ENCODE measurements at places on chromosomes 1 and 21.

DNA sequence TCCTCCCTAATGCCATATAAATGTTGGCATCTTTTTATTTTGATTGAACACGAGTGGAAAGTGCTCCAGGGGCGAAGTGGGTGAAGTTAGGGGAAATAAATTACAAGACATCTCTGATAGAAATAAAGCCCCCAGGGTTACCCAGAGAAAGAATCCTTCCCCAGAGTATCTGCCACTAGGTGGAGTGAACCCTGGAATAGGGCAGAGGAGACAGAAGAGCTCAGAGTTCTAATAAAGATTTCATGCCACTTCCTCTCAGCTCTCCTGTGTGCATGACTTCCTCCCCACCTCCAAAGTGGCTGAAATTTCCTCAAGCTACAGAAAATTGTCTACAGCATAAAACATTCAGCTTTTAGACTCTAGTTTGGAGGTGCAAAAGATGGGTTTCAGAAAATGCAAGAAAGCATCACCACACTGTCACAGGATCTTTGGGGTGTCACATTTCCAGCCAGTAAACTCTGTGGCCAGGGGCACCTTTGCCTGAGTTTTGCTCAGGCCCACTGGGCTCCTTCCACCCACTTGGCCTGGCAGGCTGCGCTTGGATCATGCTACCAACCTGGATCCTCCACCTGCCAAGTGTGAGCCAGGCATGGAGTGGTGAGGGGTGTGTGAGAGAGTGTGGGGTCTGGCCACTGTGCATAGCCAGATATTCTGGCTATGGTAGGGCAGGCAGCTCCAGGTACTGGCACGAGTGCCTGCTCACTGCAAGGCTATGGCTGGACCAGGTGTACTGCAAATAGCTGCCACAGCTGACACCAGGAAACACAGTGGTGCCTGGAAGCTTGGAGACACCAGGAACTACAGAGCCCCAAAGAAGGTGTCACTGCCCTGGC lies 208.8 kb upstream of the USP25 start:
- DNase-seq = no peak

DNA sequence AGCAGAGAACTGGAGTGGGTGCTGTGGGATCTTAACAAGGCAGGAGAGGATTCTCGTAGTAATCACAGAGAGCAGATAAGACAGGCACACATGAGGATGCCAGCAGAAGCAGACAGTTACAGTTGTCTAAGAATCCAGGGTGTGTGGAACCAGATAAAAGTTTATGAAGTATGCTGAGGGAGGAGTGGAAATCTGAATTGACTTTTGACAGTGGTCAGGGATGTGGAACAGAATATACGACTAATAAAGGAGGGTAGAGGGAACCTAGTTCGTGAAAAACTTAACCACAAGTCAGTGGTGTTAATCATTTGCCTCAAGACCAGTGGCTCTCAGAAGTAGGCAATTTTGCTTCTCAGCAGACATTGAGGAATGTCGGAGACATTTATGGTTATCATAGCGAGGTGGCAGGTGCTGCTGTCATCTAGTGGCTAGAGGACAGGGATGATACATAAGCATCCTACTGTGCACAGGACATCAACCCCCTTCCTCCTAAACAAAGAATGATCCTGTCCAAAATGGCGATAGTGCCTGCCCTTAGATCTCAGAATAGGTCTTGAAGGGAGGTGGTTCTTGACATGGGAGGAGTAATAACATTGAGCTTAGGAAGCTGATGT lies 3.0 kb downstream of the LRRC8D start:
- no peak for DNase-seq

DNA sequence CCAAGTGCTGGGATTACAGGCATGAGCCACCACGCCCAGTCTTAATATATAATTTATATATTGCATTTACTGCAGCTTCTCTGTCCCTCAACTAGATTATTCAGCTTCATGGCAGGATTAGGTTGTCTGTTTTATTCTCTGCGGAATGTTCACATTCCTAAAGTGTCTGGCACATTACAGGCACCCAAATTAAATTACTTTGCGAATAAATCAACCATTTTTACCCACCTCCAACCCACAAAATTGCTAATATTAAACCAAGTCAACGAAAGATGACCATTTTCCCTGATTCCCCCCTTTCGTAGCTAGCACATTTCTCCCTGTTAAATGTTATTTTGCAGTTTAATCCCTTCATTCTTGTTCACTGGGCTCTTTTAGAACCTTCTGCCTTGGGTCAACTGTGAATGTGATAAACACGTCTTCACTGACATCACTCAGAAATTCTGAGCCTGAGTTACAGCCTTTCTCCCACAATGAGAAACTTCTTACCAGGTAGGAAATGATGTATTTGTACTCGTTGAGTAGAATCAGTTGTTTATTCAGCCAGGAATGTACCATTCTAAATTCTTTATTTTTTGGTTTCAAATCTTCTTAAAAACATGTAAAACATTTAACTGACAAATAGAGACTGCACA lies 35.9 kb downstream of the THAP3 start:
- no peak for DNase-seq

DNA sequence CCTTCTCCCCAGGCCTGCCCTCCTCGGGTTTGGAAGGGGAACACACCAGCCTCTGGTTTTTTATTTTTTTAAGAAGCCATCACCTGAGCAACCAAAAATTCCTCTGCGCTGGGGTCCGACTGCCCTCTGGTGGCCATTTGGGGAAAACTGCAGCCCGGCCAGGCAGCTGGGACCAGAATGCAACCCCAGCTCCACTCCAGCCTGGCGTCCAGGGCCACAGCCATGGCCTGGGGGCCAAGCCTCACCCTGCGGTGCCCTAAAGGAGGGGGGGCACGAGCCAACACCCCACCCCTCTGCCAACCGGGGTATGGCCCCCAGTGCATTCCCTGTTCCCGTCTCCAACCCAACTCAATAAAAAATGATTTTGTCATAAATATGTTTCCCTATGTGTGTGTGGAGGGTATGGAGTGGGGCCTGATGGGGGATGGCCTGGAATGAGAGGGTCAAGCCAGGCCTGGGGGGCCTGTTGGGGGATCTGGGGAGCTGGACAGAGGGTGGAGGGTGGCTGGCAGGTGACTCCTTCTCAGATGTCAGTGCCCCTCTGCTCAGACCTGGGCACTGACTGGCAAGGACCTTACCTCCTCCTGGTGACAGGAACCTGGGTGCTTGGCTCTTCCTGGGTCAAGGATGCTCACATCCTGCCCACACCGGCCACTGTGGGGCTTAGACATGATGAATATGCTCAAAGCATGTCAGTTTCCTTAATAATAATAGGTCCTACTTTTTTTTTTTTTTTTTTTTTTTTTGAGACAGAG lies 3.2 kb downstream of the GPR3 start:
- no peak for DNase-seq

DNA sequence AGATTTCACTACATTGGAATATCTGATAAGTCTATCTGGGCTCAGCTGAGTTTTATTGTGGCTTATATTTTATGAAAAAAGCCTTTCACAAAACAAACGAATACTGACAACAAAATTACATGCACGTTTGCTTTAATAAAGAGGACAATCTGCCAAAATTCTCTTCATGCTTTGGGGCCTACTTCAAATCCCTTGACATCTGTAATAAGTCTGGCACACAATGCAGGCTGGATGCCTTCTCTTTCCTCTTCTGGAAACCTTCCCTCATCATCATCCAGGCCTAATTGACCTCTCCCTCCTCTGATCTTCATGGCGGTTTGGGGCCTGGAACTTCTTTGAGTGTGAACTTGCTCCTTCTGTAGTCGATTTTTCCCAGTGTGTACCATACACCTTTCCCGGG lies 70.3 kb downstream of the MAP10 start:
- DNase-seq = no peak

DNA sequence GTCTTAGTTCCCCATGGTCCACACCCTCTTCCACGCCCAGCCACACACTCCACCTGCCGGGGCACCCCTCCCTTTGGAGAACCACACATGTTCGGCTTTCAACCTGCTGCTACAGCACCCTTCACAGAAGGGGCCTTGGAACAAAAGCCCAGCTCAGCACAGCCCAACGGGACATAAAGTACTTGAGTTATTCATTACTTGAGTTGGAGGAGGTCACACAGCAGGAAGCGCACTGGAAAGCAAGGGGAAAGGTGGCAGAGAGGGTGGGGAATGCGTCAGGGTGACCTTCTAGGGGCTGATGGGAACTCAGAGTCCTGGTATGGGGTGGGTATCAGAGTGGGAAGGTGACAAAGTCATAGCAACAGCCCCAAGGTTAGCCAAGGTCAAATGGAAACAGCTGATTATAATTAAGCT lies 3.0 kb upstream of the ATP1B1 start:
- no peak for DNase-seq

- DNase-seq = no peak
Observed at GRCh38 chr1:156660752-156661112, 16.5 kb downstream of the NES start.

DNA sequence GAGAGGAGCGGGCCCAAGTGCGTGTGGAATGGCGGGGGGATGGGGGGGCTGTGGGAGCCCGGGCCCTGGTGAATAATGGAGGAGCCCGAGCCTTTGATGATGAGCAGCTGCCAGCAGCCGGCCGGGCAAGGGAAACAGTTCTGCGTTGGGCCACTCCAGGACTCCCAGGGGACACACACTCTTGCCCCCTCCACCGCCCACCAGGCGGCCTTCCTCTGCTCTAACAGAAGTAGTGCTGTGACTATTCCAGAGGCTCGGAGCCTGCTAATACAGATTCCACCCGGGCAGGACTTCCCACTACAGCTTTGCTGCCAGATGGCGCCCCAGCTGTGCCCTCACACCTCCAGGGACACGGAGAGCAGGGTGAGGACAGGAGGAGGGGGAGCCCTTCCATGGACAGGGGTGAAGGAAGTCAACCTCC lies 48.2 kb upstream of the LRP8 start:
- no peak for DNase-seq

GRCh38 chr1:161733526-161733925 lies 12.2 kb downstream of the FCRLB start:
- DNase-seq = peak; percentile 60

- DNase-seq = peak; percentile 64
Observed at GRCh38 chr1:214660900-214661299, 57.9 kb downstream of the CENPF start.

GRCh38 chr1:194281376-194281775 lies 1095.0 kb upstream of the B3GALT2 start:
- no peak for DNase-seq

- no peak for DNase-seq
Observed at GRCh38 chr21:42039470-42039901, 29.3 kb upstream of the ZBTB21 start.

- no peak for DNase-seq
Observed at GRCh38 chr1:115220340-115221270, 117.4 kb downstream of the NGF start.

GRCh38 chr21:45420061-45421041 lies 15.4 kb downstream of the COL18A1 start:
- DNase-seq = no peak

GRCh38 chr1:219067350-219067712 lies 106.3 kb upstream of the LYPLAL1 start:
- DNase-seq = no peak

GRCh38 chr21:36891121-36891520 lies 75.3 kb downstream of the HLCS start:
- no peak for DNase-seq

DNA sequence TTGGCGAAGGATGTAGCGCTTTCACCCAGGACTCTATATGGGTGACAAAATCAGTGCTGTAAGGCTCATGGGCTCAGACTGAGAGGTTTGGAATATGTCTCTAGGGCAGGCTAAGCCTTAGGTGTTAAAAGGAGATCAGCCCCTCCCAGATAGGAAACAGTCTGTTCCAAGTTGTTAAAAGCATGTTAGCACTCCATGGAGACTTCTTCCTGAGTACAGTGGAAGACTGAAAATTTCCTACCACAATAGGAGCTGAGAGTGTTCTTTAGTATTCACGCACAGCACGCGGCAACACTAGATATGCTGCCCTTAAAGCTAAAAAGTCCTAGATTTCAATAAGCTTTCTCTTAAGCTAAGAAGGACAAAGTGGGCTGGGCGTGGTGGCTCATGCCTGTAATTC lies 122.1 kb downstream of the TRABD2B start:
- DNase-seq = no peak

DNA sequence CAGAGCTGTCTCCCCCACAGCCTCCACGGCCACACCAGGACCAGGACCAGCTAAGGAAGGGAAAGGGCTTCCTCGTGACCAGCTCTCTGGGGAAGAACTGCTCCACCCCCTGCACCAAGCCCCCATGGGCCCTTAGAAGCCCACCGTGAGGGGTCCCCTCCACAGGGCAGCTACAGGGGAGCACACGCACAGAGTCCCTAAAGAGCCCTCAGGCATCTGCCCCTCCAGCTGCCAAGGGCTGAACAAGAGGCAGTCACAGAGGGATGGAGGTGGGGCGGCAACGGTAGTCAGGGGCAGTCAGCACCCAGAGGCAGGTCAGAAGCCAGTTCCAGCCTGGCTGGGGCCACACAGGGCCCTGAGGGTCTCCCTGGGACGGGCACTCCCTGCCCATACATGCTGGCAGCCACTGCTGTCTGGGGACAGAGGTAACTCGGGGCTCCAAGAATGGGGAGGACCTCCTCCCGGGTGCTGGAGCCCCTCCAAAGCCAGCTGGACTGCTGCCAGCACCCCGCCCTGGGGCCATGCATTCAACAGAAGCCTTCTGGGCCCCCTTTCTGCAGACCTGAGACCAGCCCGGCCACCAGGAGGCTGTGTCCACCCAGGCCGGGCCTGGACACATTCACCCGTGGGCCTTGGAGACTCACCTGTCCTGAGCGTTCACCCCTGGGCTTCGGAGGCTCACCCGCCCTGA lies 18.7 kb downstream of the SLC19A1 start:
- DNase-seq = no peak

- DNase-seq = no peak
Observed at GRCh38 chr1:228765168-228765946, 30.1 kb downstream of the RHOU start.

DNA sequence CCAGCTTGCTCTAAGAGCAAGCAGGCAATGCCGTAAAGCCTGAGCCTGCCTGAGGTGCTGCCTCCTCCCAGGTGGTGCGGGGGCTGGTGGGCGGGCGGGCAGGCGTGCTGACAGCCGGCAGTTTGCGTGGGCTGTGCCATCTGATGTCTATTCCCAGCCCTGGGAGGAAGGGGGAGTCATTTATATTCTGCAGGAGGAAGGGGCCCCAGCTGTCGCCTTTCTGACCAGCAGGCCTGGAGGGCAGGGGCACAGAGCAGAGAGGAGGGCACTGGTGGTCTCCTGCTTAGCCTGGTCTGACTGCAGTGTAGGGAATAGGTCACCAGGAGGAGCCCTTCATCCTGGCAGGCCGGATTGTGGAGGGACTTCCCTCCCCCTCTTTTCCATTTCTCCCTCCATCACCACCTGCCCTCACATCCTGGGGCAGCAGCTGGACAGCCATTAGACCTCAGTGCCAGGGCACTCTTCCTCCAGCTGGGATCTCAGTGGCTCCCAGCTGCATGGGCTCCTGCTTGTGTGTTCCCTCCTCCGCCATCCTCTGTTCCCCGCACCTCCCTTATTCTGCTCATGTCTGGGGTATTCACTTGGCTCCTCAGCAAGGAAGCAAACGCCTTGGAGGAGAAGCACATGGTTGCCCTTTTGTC lies 4.4 kb downstream of the CYB561D1 start:
- DNase-seq = no peak

Data from foreskin melanocyte (primary cell).